ENCODE measurements at places on chromosomes 2 and 18.

- peak; percentile 78 for DNase-seq
These were observed 11.9 kb upstream of the RPL37A start for GRCh38 chr2:216486708-216487107.

GRCh38 chr2:23485841-23486683 lies 101.1 kb downstream of the KLHL29 start:
- no peak for DNase-seq

DNA sequence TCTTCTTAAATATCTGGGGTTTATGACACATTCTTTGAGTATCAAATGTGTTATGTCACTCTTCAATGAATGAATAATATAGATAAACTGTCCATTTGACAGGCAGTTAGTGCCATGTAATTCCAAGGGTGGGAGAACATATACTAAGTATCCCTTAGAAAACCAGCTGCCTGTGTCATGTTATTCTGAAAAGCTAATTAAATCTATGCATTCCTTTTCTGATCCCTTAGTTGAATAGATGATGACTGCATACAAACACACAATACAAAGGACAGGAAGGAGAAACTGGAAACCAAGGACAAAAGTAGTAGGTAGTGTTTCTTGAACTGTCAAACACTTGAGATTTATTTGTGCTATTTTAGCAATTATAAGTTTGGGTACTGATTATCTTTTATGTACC lies 8.3 kb downstream of the ARHGAP28 start:
- DNase-seq, result no peak

DNA sequence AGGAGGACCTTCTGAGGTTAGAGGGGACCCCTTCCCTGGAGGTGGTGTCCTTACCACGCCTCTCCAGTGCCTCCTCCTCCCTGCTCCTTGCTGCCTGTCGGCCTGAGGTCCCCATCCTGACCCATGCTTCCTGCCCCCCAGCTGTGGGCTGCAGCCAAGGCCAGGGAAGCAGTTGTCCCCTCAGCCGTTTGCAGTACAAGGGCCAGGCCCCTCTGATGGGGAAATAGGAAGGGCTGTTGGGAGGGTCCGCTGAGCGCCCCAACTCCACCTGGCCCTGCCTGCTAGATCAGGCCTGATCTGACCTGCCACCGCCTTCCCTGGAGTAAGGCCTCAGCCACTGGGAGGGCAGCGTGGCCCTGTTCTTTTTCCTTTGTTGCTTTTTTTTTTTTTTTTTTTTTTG lies 219.8 kb downstream of the KLHL29 start:
- DNase-seq, result no peak

GRCh38 chr2:48560546-48561209 lies 30.7 kb downstream of the STON1 start:
- no peak for DNase-seq

- DNase-seq, result no peak
These were observed 106.5 kb downstream of the SMC6 start for GRCh38 chr2:17646838-17647701.

- no peak for DNase-seq
These were observed 22.1 kb upstream of the OTOS start for GRCh38 chr2:240162531-240162930.

DNA sequence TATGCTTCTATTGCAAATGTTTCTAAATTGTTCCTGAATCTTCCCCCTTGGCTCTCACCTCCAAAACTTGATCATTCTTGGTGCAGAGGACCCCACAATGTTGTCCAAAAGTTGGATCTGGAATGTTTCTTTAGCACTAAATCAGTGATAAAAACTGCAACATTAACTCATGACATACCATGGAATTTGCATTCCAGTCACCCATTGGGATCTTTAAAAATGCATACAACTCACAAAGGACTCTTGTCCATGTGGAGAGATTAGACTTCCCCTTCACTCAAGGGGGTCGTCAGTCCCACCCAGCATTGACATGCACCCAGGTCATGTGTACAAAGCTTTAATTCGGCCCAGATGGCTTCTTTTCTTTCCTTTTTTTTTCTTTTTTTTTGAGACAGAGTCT lies 169.3 kb downstream of the SETBP1 start:
- no peak for DNase-seq

DNA sequence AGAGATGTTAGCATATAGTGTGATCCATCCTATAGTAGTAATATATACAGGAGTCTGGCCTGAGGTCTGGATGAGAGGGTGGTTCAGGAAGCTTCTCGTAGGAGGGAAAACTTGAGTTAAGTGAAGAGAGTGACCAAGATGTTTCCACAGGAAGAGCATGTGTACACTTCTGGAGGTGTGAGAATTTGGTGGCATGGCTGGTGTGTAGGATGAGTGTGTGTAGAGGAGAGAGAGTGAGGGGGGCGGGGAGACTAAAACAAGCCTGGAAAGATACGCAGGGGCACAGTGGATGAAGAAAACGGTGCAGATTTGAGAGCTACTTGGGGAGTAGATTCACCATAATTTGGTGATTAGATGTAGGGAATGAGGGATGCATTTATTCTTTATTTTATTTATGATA lies 43.5 kb upstream of the CTLA4 start:
- no peak for DNase-seq

DNA sequence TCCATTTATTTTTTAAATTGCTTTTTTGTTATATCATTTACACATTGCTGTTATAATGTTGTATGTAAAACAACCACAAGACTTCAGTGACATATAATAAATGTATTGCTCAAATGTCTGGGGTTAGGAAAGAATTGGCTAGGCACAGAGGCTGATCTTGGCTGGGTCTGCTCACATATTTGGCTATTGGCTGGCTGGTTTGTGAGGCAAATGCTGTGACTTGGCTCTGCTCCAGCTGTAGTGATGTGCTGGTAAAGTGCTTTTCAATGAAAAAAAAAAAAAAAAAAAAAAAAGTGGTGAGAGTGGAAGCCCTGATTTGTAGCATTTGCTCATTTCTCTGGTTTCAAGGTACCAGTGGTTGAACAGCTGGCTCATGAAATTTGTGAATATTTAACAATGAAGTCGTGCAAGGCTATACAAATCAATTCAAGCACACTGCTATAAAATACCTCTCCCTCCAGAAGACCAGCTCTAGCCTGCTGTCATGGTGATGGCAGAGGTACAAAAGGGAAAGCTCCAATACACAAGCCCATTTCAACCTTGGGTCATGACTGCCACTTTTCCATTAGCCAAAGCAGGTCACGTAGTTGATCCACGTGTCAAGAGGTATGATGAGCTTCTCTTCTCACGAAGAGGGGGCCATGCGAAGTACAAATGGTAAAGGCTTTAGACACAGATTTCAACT lies 43.7 kb upstream of the RIT2 start:
- no peak for DNase-seq

GRCh38 chr2:85428343-85428881 lies 9.9 kb downstream of the SH2D6 start:
- DNase-seq, result peak; percentile 48

GRCh38 chr2:68877079-68877772 lies 6.0 kb upstream of the BMP10 start:
- DNase-seq, result no peak

- no peak for DNase-seq
These were observed 1322.6 kb downstream of the LRP1B start for GRCh38 chr2:140808211-140808610.

DNA sequence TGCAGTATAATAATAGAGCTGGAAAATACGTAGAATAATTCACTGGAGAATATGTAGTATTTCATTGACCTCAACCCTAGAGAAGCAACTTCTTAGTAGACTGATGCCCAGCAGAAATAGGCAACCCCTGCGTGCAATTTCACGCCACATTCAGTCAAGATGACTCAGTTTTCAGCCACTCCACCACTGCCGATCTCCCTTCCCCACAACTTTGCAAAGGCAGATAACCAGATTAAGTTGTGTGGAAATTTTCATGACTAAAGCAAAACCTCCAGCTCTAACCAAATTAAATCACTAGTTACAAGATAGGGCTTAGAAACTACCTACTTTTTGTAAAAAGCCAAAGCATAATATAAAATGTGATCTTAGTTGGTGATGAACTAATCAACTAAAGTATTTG lies 63.3 kb upstream of the STK17B start:
- DNase-seq, result no peak

DNA sequence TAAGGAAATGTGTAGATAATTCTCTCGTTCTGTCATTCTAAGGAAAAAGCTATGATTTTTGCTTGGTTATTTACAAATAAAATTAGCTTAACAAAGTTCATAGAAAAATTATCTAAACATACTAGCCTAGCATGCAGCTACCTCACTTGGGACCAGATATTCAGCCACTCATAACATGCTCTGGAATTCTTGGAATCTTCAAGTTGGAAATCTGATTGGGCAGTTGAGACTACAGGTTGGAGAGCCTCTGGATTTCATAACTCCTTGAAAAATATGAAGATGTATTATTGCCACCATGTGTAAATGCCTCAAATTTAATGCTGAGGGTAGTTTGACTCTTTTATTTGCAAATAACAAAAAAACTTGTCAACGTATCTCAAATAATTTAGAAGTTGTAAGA lies 132.2 kb upstream of the GULP1 start:
- no peak for DNase-seq

DNA sequence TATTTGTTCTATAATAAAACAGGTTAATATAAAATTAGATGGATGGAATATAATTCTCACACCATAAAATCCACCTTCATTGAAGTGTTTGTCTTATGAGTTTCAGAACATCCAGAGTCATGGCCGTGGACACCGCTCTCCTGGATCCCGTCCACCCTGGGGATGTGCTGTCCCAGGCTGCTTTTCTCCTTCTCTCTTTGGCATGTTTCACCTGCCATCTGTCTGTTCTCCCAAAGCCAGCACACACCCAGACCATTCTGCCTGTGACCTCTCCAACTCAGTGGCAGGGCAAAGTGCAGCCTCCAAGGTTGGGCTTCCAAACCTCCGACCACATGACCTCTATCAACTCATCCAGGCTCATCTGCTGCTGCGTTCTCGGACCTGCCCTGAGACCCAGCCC lies 104.7 kb downstream of the MYT1L start:
- no peak for DNase-seq

GRCh38 chr18:79208906-79209305 lies 139.7 kb downstream of the ATP9B start:
- no peak for DNase-seq

DNA sequence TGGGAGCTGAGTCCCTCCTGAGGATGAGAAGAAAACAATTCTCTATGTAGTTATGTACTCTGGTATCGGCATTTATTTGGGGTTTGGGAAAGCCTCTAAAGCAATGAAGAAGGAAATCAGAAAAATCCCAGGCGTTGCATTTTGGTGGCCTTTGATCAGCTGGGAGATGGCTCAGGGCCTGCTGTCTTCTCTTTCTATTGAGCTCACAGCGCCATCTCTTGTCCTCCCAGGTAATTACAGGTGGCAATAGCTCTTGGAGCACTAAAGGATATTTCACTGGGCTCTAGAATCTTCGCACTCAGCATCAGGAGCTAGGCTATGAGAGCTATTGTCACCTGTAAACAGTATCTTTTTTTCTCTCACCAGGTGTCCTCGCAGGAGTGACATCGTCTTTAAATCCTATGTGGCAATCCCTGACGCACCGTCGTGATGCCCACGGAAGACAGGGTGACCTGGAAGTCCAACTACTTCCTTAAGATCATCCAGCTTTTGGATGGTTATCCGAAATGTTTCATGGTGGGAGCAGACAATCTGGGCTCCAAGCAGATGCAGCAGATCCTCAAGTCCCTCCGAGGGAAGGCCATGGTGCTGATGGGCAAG lies 76.1 kb upstream of the PMAIP1 start:
- peak; percentile 40 for DNase-seq

DNA sequence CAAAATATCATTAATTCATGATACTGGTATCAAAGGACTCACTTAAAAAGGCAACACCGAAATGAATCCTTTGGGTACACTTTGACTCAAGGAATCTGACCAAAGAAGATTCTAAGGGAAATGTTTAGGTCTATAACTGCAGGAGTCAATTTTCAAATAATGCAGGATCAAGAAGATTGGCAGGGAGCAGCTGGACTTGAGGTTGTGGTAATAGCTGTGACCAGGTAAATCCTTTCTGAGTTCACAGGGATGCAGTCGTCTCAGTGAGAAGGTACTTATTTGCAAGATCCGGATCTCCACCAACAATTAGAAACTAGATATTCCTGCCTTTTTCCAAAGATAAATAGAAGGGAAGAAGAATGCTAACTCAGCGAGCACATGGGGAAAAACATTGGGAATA lies 96.9 kb downstream of the SCN9A start:
- no peak for DNase-seq

DNA sequence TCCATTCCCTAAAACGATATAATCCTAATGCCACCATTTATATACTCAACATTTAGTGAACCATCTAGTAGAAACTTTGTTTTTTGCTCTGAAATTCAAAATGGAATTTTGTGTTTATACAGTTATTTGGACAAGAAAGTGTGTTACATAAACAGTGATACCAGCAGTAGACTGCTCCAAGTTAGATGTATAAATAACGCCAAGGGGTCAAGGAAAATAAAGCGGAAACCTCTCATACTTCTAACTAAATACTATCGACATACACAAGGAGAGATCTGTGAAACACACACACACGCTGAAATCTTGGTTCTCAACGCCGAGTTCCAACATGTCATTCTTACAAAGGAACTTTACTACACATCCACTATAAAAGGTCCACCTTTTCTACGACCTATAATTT lies 1.2 kb downstream of the TXNL1 start:
- DNase-seq, result no peak

DNA sequence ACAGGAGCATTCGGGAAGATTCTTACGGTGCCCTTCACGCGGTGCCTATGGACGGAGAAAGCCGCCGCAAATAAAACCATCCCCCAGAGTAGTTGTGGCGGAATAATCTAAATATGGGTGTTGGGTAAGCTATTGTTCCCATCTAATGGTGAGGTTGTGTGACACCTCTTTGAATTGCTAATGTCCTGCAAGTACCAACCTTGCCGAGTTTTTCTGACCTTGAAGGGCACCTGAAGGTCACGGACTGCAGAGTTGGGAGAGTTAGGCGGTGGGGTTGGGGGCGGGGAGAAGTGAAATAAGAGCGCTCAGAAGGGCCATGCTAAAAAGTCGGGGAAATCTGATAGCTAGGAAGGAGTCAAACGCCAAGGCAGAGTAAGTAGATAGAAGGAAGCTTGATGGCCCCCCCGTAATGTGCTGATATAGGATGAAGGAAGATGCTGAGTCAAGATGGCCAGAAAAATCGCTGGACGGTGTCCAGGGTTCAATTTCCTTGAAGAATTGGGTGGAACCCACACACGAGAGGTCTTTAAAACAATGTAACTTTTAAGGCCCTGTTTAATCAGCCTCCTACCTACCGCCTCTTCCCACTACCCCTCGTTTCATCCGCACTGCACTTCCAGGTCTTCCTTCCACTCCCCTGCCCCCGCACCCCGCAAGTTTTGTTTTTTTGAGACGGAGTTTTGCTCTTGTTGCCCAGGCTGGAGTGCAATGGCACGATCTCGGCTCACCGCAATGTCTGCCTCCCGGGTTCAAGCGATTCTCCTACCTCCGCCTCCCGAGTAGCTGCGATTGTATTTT lies 600 bp downstream of the KATNAL2 start:
- DNase-seq, result peak; percentile 59

- DNase-seq, result no peak
These were observed 1888.3 kb upstream of the CELF4 start for GRCh38 chr18:39453882-39454281.

DNA sequence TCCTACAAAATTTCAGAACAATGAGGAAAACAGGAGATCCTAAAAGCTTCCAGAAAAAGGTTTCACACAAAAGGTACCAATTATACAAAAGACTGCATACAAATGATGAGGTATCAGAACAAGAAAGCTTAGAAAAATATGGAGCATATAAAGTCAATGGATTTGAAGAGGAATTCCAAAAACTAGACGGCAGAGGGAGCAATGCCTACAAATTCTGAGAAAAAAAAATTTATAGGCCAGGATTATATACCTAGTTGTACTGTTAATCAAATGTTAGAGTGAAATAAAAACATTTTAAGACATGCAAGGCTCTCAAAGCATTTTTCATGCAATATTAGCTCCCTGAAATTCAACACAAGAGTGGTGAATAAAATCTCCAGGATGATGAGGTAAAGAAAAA lies 106.2 kb downstream of the ZRANB3 start:
- no peak for DNase-seq
